ENCODE measurements at places on chromosomes 6 and 20.

DNA sequence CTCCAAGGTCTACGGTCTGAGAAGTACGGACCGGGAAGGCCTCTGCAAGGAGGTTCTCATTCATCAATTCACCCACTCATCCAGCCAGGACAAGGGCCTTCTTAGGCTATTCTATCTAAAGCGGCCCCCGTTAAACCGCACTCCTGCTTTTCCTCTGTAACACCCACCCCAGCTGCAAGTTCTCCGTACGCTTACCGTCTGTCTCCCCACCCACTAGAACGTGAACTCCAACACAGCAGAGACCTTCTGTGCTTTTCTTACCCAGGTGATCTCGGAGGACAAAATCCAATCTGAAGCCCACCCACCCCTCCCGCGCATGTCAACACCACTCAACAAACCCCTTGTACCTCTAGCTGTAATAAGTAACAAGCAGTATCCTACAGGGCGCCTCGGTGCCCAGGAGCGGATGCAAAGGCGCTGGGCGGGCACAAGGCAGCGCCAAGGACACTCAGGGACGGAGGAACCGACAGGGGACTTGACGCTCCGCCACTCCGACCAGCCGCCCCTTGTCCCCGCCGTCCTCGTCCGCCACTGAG is 351 bp downstream of the AURKA start:
- DNase-seq: no peak

DNA sequence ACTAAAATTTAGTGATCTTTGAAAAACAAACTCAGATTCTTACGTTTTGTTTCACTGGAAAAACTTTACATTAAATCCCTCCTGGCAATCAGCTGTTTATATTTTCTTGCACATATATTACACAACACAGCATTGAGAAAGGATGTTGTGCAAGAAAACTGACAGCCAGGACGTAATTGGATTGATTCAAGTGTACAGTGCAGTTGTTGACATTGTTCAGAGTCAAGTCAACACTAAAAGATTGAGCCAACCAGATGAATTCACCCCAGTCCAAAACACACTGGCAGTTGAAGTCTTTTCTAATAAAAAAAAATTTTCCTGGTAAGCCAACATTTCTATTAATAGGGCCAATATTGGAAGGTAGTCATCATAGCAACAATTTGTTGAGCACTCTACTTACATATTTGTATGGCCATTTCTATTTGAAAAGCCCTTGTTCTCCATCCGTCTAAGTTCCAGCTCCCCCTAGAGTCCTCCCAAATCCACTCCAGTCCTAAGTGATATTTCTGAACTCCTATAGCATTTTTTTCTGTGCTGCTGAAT is 20.9 kb upstream of the VNN1 start:
- DNase-seq: no peak

DNA sequence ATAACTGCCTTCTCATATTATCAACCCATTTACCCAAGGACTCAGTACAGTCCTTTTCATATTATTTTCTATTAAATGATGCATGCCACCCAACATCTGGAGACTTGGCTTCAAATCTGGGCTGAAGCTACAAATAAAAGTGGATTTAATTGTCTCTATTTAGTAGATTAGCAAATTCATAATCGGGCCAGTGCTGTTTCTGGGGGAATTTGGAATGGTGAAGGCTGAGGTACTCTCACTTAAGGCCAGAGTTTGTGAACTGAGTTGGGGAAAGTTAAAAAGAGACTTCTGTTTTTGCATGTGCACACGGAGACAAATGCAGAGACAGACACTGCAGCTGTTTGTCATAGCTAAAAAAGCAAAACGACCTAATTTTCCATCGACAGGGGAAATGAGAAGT is 100.9 kb downstream of the PFDN4 start:
- DNase-seq: no peak

GRCh38 chr6:3240595-3240994 is 13.1 kb upstream of the TUBB2B start:
- DNase-seq: no peak

DNA sequence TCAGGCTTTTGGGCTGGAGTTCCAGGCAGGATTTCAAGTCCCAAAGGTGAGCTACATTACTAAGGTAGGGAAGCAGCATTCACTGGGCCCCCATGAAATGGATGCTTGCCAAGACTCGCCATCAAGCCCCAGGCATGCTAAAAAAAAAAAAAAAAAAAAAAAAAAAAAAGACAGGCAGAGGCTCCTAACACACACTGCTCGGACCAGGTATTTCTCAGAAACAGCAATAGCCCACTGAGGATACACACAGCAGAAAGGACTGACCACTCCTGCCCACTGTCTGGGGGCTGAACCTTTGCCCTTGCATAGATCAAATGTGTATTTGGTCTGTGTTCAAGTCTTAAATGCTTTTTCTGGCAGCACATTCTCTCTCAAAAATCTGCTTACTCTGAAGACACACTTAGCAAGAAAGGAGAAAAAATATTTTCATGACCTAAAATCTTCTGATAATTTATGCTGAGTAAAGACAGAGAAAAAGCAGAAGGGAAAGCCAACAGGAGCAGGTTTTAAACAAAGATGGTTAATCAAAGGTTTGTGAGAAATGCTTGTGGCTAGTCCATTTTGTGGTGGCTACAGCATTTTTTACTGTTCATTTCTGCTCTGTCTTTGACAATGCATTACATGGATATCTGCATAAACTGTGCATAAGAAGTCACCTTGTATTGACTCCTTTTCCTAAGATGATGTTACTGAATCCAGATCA is 37.9 kb upstream of the BEND6 start:
- DNase-seq: no peak

- no peak for DNase-seq
These were observed 156.1 kb downstream of the COL21A1 start for GRCh38 chr6:56091159-56091869.

DNA sequence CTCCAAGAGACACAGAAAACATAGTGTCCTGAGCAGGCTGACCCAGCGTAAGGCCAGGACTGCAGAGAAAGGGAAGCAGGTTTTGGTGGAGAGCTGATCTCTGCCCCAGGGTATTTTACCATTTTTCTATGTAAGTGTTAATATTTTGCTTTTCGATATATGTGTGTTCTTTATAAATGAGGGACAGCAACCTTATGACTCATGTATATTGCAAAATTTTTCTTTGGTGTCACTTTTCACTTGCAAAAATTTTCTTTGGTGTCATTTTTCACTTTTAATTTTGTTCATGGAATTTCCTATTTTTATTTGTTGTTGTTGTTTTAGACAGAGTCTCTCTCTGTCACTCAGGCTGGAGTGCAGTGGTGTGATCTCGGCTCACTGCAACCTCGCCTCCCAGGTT is 34.6 kb upstream of the PXDC1 start:
- no peak for DNase-seq

- no peak for DNase-seq
These were observed 308.4 kb downstream of the NRN1 start for GRCh38 chr6:5698318-5698717.
